ENCODE measurements at places on chromosomes 5 and 9.

- DNase-seq, result no peak
Measured at GRCh38 chr9:126114850-126115460, 211.7 kb upstream of the MVB12B start.

GRCh38 chr5:138663009-138663408, 87.8 kb upstream of the HSPA9 start:
- no peak for DNase-seq

- DNase-seq, result no peak
Measured at GRCh38 chr9:116209414-116210116, 56.0 kb downstream of the PAPPA start.

- no peak for DNase-seq
Measured at GRCh38 chr5:158465086-158465972, 606.4 kb upstream of the CLINT1 start.

DNA sequence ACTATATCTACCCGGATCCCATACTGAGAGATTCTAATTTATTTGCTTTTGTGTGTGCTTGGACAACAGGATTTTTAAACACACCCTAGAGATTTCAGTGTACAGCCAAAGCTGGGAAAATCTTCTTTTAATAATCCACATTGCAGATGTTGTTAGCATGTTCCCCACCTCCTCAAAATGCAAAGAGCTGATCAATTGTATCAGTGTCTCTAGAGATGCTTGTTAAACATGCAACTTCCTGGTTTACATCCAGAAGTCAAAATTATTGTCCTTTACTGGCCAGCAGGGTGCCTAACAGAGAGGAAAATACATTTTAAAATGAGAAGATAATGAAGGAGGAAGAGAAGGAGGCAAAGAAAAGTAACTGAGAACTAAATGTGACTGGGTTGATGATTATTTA, 793.3 kb downstream of the SEMA5A start:
- no peak for DNase-seq

DNA sequence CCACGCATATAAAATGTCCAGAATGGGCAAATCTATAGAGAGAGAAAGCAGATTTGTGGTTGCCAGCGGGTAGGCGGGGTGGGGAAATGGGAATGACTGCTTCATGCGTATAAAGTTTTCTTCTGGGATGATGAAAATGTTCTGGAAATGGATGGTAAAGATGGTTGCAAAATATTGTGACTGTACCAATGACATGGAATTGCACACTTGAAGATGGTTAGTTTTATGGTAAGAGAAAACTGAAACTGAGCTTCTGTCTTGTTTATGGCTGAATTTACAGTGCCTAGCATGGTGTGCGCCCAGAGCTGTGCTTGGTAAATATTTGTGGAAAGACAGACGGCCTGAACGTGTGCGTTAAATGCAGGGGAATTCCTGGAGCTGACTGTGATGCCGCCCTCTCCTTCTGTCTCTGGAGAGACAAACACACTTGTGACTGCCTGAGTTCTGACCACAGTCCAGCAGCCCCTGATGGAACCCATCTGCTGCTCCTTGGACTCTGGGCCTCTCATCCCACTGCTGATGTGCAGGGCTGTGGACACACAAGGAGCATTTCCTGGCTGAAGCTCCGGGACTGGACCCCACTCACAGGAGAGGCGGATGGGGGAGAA, 8.6 kb upstream of the PTGES start:
- DNase-seq, result no peak

GRCh38 chr5:147713550-147714295, 68.8 kb downstream of the JAKMIP2 start:
- DNase-seq, result no peak

DNA sequence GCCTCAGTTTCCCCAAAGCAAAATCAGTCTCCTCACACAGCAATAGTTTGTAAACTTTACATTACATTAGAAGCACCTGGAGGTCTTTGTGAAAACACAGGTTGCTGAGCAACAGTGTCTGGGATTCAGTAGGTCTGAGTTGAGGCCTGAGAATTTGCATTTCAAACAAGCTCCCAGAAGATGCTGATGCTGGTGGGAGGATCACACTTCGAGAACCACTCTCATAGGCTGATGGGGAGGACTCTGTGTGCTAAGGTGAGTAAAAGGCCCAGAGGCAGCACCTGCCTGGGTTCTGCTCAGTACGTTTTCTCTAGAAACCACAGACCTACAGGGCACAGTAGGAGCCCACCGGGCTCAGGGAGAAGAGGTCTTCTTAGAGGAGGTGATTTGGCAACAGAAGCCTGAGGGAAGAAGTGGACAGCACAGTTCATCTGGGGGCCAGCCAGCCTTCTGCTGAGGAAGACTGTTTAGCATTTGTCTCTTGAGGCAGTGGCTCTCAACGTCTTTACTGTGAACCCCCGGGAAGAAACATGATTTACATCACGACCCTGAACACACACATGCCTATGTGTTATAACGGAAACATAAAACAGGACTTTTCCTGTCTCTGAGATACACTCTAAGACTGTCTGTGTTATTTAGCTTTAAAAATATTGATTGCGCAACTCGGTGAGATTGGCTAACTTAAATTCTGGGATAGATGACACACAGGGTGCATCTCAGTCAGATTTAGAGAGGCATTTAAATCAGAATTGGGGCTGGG, 24.8 kb upstream of the DENND1A start:
- no peak for DNase-seq

GRCh38 chr9:18067548-18068120, 406.3 kb upstream of the ADAMTSL1 start:
- DNase-seq, result no peak

DNA sequence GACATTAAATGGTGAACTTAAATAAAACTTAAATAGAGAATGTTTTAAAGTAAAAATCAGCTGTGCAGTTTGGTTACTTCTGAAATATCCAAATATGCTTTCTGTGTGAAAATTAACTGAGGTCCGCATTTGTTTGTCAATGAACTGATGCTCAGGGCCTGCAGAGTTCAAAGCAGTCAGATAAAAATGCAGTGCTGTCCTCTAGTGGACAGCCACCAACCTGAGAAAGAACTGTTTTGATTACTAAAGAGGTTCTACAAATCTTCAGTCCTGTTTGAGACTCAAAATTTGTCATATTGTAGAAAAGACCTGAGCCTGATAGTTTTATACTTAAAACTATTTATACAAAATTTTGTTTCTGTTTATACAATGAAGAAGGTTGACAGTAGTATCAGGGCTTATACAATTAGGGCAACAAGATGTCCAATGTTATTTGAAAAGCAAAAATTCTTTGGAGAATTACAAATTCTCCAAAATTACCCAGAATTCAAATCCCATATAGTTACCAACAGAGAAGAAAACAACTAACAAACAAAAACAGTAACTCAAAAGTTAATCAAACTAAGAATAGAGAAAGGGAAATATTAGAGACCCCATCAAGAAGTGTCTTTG, 232.3 kb upstream of the TBCA start:
- DNase-seq, result no peak

GRCh38 chr5:111667128-111667736, 89.8 kb downstream of the NREP start:
- DNase-seq, result no peak
